ENCODE measurements at places on chromosomes 4 and X.

DNA sequence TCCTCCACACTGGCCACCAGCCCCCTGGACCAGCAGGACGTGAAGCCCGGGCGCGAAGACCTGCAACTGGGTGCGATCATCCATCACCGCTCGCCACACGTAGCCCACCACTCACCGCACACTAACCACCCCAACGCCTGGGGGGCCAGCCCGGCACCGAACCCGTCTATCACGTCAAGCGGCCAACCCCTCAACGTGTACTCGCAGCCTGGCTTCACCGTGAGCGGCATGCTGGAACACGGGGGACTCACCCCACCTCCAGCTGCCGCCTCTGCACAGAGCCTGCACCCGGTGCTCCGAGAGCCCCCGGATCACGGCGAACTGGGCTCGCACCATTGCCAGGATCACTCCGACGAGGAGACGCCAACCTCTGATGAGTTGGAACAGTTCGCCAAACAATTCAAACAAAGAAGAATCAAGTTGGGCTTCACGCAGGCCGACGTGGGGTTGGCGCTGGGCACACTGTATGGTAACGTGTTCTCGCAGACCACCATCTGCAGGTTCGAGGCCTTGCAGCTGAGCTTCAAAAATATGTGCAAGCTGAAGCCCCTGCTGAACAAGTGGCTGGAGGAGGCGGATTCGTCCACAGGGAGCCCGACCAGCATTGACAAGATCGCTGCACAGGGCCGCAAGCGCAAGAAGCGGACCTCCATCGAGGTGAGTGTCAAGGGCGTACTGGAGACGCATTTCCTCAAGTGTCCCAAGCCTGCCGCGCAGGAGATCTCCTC lies 600 bp downstream of the POU3F4 start:
- DNase-seq: no peak

DNA sequence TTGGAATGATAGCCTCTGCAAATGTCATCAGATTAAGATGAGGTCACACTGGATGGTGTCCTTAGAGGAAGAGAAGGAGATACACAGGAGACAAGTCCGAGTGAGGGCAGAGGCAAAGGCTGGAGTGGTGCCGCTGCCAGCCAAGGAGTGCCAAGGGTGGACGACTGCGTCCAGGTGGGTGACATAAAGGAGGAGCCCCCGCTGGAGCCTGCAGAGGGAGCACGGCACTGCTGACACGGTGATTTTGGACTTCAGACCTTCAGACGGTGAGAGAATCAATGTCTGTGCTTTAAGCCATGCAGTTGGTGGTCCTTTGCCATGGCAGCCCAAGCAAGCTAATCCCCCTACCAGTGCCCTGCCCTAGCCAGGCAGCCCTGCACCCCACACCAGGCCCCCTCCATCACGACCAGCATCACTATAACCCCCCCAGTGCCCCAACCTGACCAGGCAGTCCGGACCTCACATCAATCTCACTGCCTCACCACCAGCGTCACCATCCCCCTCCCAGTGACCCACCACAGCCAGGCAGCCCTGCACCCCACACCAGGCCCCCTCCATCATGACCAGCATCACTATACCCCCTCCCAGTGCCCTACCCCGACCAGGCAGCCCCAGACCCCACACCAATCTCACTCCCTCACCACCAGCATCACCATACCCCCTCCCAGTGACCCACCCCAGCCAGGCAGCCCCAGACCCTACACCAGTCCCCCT lies 130.0 kb downstream of the HMX1 start:
- no peak for DNase-seq

- DNase-seq: no peak
Measured at GRCh38 chrX:30504309-30504708, 73.3 kb downstream of the TASL start.

- no peak for DNase-seq
Measured at GRCh38 chr4:69707807-69708206, 52.6 kb downstream of the SULT1B1 start.

DNA sequence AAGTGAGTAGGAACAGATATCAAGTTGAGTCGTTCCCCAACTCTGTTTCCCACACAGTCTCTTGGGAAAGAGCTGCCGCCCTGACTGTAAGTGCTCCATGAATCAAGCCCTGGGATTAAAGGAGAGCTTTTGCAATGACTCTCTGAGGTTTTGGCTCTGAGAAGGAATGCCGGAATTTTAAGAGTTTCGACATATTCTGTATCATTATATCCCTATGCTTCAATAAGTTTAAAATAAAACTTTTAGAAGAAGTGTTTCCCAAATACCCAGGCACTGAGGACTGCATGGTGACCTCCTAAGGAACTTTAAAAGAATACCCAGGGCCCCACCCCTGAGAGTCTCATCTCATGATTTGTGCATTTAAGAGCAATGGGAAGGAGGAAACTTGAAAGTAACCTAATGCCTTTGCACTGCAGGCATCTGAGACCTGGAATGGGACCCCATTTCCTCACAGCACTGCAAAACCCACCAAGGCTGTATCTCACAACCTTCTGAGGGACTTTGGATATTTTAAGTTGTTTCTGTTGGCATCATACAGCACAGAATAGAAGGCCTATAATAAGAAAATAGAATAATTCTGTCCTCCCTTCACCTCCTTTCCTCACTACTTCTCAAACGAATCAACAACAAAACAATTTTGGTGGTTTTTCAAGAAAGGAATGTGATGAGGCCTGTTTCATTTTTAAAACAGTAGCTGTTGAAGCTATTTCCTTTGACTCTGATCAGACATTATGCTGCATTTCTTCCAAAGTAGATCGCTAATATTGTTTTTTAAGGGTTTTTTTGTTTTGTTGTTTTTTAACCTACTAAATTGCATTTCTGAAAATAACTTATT lies 121.2 kb downstream of the GASK1B start:
- no peak for DNase-seq

DNA sequence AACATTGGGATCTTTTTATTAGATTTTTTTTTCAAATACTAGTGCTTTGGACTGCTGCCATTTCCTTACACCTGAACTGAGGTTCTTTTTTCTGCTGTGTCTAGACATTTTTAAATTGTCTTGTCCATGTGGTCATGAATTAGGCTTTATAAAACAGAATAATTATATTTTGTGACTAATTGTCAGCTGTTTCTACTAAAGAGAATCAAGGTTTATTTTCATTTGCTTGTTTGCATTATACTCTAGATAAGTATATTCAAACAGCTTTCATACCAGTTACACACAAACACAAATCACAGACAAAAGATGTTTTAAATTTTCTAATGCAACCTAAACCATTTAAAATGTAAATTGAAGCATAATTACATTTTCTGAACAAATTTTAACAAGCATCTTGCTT lies 194.7 kb downstream of the GALNTL6 start:
- DNase-seq: no peak

GRCh38 chr4:150382028-150382427 lies 199.9 kb upstream of the MAB21L2 start:
- DNase-seq: no peak

- DNase-seq: no peak
Measured at GRCh38 chr4:31341601-31342359, 621.6 kb downstream of the PCDH7 start.

GRCh38 chr4:25320773-25321172 lies 8.2 kb downstream of the ZCCHC4 start:
- DNase-seq: no peak

- no peak for DNase-seq
Measured at GRCh38 chrX:1477229-1477628, 24.5 kb upstream of the ASMTL start.

GRCh38 chr4:139266208-139266582 lies 13.8 kb downstream of the MGARP start:
- DNase-seq: no peak

GRCh38 chrX:97685753-97686152 lies 802.0 kb downstream of the RPA4 start:
- no peak for DNase-seq

DNA sequence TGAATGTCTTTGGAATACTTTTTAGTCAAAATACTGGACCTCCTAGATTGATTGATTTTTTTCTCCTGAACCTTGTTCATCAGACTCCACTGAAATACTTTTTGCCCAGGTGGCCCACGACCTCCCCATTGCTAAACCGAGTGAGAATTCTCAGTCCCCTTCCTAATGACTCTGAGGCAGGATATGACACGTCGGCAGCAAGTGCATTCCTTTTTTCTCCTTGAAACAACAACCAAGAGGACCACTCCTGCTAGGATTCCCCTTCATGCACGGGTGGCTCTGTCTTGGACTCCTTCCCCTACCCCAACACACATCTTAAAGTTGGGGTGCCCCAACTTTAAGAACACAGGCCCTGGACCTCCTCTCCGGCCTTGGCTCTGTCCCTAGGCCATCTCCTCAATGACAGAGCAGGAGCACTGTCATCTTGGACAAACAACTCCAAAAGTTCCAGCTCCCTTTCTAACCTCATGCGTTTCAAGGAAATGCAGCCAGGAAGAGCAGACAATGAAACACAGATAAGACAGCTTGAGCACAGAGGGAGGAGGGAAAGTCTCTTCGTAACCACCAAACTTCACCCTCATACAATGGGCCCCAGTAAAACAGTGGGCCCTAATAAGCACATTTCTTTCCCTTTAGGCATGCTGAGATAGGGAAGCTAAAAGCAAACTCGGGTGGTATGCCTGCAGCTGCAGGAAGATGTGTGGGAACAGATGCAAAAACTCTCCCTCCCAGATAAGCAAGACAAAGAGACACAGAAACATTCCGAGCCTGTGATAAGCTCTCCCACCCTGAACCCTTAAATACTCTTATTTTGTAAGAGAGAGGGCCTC lies 33.9 kb downstream of the ZBTB49 start:
- no peak for DNase-seq

DNA sequence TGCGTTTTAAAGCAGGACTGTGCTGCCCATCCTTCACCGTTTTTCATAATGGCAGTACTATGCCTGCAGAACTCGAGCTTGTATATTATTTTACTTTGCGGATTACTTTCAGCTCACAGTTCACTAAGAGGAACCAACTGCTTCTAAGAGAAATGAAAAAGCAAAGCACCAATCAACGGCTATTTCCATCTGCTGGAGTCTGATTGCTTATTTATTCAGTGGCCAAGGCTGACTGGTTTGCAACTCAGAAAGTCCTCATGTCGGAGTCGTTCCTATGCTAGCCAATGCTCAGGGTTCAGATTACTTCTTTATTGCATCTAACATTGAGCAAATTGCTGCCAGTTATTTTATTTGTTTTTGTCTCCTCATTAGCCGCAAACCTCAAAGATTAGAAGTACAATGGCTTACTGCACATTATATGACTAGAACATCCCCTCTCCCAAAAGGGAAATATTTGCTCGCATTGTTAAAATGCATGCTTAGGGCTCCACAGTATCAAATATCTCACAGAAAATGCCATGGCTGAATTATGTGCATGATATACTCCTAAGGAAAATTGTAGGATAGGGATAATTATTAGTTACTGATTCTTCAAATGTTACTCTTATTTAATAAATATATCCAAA lies 1628.2 kb upstream of the ADGRL3 start:
- no peak for DNase-seq

- no peak for DNase-seq
Measured at GRCh38 chrX:97692575-97692974, 808.9 kb downstream of the RPA4 start.

- no peak for DNase-seq
Measured at GRCh38 chrX:153775293-153776119, 5.3 kb upstream of the SRPK3 start.

DNA sequence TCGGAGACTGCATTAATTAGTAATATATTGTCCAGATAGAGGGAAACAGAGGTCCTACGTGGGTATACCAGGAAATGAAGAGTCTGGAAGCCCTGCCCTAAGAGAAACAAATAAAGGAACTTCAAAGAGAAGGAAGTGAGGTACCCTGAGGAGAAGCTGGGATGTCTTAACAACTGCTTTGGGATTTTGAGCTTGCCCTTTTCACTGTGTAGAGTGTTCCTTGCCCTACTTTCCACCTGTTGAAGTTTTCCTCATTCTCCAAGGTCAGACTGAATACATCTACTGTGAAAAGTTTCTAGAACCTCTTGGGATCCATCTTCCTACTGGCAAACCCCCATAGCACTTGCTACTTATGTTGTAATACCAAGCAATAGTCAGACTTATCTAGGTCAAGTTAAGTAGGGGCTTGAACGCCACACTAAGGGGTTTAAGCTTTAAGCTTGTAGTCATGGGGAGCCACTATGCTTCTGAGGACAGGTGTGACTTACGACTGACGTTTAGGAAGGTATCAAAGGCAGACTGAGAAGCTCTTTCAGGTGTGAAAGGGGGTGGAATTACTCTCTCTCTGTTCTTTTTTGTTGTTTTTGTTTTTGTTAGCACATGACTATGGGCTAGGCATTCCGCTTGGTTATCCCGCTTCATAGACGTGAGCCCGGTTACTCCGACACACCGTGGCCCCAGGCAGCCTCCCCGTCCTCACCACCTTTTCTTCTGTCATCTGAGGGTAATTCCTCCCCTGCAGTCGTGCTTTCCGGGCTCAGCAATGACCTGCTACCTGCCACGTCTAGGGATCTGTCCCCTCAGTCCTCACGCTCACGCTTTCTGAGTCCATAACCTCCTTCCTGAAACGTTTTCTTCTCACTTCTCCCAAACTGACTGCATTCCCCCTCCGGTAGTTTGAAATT lies 959 bp upstream of the REST start:
- DNase-seq: no peak

- no peak for DNase-seq
Measured at GRCh38 chr4:81049907-81050306, 19.4 kb downstream of the BMP3 start.

GRCh38 chr4:81468678-81469077 lies 3.0 kb downstream of the RASGEF1B start:
- no peak for DNase-seq

GRCh38 chr4:164937576-164938270 lies 39.7 kb downstream of the TRIM61 start:
- DNase-seq: no peak

DNA sequence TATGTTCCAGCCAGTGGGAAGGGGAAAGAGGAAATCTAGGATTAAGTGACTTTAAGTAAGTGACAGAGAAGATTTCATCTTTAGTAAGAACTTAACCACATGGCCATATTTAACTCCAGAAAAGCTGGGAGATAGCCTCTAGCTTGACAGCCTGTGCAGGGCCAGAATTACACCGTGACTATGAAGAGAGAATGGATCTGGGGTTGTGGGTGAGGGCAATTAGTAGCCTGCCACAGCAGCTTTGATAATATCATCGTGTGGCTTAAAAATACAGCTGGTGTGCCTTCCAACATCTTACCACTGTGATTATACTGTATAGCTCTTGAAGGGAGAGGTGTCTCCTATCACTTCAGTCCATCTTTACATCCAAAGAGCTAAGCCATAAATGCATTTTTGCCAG lies 57.6 kb upstream of the TBC1D9 start:
- DNase-seq: no peak

DNA sequence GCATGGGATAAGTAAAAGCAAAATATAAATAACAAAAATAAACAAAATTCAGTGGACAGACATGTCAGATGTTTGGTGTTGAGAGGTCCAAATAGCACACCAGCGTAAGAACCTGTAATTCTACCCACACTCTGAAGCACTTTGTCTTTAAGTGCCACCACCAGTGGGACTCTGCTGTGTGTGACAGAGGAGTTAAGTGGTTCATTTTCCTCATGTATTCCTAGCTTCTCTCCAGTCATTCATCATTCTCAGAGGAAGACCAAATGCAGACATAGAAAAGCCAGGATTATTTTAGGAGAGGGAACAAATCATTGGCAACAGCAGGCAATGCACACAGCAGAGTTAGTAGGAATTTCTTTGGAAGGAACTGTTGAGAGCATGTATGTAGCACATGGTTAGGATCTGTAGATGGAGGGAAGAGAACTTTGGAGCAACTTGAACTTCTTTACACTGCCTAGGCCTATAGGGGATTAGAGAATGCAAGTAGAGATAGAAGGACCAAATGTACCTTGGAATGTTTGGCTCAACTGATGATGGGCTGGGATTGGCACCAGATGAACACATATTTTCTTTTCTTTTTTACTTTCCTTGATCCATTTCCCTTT lies 43.0 kb upstream of the ARHGAP24 start:
- no peak for DNase-seq

- no peak for DNase-seq
Measured at GRCh38 chr4:149056615-149057014, 614.4 kb upstream of the NR3C2 start.

All from stimulated activated CD4-positive, alpha-beta T cell treated with anti-CD3 and anti-CD28 coated beads, TNF-alpha, amount 100 ng/mL, for 1 hour (primary cell).